ENCODE measurements at places on chromosomes 3 and 15.

DNA sequence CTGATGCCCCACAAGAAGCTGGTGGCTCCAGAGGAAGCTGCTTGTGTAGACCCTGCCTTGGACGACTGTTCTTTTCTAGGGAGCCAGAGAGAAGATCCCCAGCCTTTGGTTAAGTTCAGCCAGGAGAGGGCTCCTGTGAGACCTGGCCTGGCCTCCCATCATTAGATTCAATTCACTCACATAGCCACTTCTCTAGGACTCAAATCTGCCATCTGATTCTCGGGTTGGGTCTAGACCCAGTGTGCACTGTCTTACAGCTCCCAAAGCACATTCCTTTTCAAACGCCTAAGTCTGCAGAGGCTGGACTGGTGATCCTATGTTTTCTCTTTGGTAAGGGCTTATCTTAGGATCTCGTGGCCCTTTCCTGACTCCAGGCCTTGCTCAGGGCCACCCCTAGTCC is 81.7 kb upstream of the NPHP3 start:
- no peak for DNase-seq

DNA sequence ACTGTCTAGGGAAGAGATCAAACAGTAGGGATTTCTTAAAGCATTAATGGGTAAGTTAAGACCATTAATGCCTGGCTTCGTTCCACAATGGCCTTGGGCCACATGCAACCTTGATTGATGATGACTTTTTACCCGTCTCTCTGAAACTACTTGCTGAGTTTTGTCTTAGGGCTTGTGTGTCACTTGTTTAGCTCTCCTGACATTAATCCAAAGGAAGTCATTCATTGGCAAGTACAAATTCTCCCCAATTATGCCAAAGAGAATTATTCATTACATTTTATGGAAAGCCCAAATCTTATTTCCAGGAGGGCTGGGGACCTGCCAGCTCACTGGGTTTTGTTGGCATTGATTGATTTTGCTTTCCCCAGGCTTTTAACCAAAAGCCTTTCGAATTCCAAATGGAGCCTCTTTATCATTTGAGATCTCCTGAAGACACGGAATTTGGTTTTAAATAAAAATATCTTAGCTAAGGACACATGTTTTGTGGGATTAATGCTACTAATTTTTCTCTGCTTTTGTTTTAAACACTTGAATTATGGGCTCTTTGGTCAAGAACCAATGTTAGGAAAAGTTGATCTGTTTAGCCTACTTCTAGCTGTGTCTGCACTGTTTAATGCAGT is 40.7 kb downstream of the SERPINI1 start:
- DNase-seq = no peak

DNA sequence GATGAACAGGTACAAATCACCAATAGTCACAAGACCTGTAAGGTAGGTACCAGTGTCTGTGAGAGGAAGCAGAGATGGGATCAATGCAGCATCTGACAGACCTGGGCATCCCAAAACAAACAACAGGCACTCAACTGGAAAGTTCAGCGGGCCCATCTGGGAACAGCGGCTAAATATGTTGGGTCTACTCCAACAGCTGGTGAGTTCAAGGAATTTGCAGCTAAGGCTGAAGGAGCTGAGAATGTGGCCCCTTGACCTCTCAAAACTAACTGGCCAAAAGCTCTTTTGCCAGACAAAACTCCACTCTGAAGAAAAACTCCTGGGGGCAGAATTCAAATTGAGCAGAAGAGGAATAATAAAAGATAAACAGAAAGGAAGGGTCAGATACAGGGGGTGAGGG is 24.4 kb downstream of the AVEN start:
- no peak for DNase-seq

- no peak for DNase-seq
Observed at GRCh38 chr15:80609512-80609946, 85.6 kb upstream of the ABHD17C start.

- DNase-seq = no peak
Observed at GRCh38 chr3:125643172-125643571, 47.9 kb upstream of the OSBPL11 start.

DNA sequence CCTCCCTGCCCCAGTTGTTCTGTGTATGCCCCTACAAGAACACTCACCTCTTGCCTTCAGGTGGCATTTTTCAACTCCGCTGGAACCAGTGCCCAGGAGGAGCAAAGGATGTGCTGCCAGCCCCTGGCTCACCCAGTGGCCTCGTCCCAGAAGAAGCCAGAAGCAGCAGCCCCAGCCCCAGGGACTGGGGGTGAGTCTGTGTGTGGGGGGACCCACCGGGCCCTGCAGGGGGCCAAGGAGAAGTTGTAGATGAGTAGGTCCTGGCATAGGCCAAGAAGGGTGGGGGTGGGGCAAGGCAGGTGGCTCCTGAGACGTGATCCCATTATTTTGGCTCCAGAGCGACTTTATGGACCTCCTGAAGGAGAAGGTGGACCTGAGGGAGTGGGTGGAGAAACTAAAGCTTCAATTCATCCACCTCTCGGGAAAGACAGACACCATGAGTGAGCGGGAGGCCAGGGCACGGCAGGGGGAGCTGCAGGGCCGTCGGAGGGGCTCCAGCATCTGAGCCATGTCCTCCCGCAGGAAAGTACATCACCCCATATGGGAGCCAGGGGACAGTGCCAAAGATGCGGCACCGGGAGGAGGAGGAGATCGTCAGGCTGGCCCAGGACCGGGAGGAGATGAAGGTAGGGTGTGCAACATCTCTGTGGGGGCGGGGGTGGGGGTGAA is 29.3 kb downstream of the NGRN start:
- no peak for DNase-seq

- DNase-seq = no peak
Observed at GRCh38 chr3:10558736-10559135, 53.4 kb upstream of the ATP2B2 start.

DNA sequence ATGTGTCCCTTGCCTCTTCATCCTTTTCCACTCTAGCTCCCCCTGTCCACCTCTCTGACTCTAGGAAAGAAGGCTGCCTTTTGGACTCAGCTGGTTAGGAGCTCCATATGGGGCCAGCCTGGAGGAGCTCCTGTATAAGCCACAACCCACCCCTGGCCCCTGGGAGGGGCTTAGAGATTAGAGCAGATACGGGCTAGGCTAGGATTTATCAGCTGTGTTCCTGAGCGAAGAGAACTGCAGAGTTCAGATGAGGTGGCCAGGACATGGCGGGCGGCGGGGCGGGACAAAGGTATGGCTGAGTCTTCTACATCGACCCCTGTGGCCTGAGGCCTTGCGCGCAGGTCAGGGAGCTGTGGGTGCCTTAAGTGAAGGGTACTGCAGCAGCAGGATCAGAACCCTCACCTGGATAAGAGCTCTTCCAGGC is 7.9 kb downstream of the NBEAL2 start:
- DNase-seq = no peak

DNA sequence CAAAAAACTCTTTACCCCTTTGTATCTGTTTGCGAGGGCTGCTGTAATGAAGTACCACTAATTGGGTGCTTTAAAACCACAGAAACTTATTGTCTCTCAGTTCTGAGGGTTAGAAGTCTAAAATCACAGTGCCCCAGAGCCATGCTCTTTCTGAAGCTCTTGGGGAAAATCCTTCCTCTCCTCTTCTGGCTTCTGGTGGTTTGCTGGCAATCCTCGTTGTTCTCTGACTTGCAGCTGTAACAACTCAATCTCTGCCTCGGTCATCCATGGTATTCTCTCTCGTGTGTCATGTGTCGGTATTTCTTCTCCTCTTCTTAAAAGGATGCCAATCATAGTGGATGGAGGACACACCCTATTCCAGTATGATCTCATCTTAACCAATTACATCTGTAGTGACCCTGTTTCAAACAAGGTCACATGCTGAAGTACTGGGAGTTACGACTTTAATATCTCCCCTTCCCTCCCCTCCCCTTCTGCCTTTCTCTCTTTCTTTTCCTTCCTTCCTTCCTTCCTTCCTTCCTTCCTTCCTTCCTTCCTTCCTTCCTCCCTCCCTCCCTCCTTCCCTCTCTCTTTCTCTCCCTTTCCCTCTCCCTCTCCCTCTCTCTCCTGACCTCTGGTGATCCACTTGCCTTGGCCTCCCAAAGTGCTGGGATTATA is 6.5 kb upstream of the ARL8B start:
- no peak for DNase-seq

DNA sequence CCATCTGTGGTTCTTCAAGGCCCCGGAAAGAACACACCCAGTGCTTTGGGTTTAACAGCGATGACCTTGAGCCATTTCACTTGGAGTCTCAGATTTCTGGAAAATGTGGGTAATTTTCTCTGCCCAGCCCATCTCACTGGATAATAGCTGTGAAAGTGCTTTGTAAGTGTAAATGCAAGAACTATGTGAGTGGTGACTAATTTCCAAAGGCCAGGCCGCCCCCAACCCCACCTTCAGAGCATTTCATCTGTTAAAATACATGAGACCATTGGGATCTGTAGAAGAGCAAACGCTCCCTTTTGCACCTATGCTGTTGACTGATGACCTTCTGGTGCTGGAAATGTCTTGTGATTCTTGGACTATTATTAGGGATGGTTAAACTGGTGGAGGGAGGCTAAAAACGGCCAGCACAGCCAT is 196.8 kb upstream of the LPP start:
- no peak for DNase-seq

GRCh38 chr3:116015931-116016330 is 392.6 kb downstream of the GAP43 start:
- DNase-seq = no peak

DNA sequence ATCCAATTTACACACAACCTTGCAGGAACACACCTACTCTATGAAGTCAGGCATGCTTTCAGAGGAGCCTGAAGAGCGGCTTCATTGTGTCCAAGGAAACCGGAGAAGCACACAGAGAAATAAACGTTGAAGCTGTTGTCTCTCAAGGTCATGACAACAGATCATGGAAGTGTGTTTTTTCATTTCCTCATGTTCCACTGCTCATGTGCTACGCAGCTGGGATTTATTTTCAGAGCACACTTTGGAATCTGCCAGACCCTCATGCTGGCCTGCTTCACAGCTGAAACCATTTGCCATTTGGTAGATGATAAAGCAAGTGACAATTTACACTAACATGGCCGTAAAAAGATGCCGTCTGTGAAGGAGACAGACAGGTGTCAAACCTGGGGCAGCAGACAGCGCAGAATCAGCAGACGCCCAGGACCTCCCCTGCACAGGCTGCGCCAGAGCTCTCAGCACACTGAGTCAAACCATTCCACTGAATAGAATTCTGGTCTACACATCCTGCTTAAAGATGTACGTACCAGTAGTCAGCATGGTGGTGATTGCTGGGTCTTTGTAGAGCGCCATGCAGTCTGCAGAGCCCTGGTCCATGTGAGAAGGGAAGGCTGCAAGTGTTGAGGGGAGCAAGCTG is 99.3 kb downstream of the ARNT2 start:
- DNase-seq = no peak

- no peak for DNase-seq
Observed at GRCh38 chr3:139234491-139234890, 109.3 kb upstream of the MRPS22 start.

GRCh38 chr3:31041161-31041978 is 146.9 kb upstream of the GADL1 start:
- peak; percentile 49 for DNase-seq

DNA sequence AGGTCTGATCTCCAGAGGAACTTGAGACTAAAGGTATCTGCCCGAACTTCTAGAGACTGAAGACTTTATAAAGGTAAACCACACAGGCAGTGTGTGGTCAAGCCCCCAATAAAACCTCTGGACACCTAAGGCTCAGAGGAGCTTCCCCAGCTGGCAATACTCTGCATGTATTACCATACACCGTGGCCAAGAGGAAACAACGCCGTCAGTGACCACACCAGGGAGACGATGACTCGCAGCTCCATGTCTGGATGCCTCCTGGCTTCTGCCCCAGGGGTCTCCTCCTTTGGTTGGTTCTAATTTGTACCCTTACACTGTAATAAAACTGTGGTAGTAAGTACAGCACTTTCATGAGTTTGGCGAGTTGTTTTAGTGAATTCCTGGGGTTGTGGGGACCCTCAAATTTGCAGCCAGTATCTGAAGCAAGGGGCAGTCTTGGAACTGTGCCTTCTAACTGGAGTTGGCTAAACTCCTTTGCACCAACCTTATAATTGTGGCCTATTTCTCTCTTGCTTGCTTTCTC is 32.1 kb upstream of the BCL2L10 start:
- DNase-seq = peak; percentile 89

DNA sequence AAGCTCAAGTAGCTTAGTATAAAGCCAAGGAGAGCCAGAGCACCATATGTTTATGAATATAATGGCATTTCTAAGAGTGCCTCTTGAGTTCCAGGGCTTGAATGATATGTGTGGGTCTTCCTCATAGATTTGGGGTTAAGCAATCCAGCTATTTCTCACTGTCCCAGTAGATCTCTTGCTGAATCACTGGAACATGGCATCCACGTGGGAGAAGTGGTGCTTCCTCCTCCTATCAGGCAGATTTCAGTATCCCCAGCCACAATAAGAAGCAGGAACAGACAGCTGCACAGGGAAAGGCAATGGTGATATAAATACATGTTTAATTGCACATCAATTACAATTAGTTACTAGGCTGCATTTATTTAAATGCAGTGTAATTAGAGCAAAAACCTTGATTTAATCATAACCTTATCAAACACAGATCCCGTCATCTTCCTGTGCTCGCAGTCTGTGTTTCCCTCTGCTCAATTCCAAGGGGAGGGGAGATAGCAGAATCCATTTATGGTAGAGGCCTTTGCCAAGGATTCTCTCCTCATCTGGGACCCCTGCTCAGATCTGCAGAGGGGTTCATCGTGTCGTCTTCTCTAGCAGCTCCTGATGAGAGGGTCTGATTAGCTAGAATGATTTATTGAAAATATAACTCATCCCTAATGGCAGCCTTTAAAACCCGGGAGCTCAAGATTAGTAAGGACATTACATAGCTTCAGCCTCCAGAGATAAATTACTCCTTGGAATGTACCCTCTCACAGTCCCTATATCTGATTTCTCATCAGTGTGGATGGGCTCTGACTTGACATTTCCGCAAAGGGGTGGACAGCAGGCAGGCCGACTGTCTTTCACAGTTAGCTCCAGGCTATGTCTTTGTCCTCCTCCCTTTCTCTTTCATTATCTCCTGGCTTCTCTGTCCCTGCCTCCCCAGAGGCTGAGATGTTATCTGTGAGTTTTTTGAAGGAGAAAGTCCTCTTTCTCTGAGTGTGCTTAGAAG is 775.9 kb downstream of the AGBL1 start:
- DNase-seq = peak; percentile 49

DNA sequence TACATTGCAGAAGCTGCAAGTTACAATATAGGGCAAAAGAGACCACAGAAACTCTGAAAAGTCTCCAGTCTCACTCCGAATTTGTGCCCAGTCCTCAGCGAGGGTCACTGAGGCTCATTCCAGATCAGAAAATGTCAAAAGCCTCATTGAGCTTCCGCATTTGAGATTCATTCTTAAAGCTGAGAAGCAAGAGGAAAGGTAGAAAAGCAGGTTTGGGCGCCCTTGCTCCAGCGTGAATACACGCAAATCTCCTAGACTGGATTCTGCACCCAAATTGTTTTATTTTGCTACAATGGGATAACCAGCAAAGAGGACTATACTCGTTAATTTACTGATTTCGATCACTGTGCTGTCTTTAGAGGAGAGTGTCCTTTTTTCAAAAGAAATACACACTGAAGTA is 212.2 kb downstream of the STT3B start:
- no peak for DNase-seq

- DNase-seq = no peak
Observed at GRCh38 chr15:31831596-31831995, 198.7 kb upstream of the CHRNA7 start.
